ENCODE measurements at places on chromosomes 7 and 10.

DNA sequence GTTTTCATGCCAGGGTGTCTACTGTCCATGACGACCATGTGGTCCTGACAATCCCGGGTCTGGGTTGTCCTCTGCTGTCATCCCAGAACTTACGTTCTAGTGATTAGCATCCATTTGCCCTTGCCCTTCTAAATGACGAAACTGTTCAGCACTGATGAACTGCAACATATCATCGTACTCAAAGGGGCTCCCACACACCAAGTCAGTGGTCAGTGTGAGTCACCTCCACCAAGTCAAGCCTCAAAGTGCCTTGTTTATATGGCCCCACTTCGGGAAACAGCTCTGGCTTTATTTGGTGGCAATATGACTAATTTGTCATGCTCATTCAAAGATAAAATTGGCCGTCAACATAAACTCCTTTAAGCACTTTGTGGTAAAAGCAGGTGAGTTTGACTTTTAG lies 110.7 kb downstream of the FRMD4A start:
- no peak for DNase-seq

- DNase-seq = no peak
Measured at GRCh38 chr10:46517541-46517940, 38.9 kb downstream of the GPRIN2 start.

GRCh38 chr10:2897619-2898508 lies 169.5 kb upstream of the PFKP start:
- no peak for DNase-seq

- DNase-seq = no peak
Measured at GRCh38 chr10:25851548-25851947, 82.5 kb upstream of the MYO3A start.

DNA sequence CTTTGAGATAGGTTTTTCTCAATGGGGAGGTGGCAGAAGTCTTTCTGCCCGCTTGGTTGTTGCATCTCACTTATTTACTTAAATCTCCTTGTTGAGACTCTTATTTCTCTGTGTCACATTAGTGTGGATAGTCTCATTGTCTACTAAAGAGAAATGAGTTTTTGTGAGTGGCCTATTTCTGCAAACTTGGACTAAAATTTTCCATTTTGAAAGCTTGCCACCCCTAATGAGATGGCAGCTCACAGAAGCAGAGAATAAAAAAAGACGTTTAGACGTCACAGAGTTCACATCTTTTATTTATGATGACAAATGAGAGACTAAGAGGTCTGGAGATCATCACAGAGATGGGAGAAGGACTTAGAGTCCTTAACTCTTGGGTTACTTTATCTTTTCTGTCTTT lies 262.7 kb upstream of the PHYHIPL start:
- DNase-seq = no peak

DNA sequence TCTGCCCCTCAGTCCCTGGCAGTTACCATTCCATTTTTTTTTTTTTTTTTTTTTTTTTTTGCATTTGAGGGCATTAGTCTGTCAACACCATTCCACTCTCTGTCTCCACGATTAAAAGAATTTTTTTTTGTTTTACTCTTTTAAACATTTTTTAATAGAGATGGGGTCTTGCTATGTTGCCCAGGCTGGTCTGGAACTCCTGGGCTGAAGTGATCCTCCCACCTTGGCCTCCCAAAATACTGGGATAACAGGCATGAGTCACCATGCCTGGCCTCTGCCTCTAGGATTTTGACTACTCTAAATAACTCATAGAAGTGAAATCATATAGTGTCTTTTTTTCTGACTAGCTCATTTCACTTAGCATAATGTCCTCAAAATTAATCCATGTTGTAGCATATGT lies 16.5 kb upstream of the CLDN3 start:
- no peak for DNase-seq

- no peak for DNase-seq
Measured at GRCh38 chr7:132548489-132549078, 27.7 kb downstream of the PLXNA4 start.

DNA sequence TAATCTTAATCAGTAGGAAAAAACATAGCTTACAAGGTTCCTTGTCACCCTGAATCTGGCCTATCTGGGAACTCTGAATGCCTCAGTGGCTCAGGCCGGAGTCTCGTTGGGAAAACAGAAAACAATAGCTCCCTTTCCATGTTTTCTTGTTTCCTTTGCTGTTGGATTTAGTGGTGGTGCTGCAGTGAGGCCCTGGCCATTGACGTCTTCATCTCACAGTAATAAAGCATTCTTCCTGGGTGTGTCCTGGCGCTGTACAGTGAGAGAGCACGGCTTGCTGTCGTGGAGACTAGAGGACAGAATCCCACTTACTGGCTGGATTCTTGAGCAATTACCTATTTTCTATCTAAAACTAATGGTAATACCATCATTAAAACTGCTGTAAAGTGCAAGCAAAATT lies 1.3 kb upstream of the SPOCK2 start:
- no peak for DNase-seq

DNA sequence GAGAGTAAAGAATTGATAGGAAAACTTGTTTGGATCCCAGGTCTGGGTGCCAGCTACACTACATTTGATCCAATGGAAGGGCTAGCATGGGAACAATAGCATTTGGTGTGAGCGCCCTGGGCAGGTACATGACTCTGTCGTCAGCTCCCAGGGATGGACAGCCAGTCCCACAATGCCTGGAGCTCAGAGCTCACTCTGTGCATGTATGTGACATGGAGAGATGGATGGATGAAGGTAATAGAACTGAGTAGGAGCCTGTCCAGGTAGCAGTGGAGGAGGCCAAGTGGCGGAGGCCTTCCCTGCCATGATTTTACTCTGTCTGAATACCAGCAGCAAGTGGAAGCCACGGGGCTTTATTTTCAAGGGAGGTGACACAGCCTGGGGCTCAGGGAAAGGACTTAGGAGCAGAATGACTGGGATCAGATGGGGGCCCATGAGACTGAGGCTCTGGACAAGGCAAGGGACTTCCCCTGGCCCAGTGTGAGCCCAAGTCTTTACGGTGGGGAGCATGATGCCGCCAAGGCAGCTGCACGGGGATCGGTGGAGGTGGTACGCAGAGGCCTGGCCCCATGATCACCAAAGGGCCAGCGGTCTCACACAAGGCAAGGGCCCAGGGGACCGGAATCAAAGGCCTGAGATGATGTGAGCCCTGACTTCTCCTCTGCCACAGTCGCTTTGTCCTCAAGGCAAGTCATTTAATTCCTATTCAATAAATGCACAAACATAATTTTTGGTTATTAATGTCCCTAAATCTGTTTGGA lies 5.9 kb downstream of the PTPRE start:
- DNase-seq = no peak

- DNase-seq = no peak
Measured at GRCh38 chr10:125768219-125768855, 7.3 kb downstream of the MMP21 start.

DNA sequence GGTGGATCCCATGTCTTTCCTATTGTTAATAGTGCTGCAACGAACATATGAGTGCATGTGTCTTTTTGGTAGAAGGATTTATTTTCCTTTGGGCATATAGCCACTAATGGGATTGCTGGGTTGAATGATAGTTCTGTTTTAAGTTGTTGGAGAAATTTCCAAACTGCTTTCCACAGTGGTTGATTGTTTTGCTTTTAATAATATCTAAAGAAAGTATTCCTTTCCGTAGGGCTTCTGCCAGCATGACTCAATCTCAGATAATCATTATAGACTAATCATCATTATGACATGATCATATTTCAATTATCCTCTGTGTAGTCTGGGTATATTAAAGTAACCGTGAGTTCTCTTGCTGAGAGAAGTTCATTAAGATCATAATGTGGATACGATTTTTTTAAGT lies 110.2 kb upstream of the KMT2E start:
- no peak for DNase-seq

GRCh38 chr7:220151-220841 lies 27.9 kb downstream of the FAM20C start:
- DNase-seq = no peak

- DNase-seq = no peak
Measured at GRCh38 chr7:46468753-46469356, 547.8 kb upstream of the IGFBP3 start.

- no peak for DNase-seq
Measured at GRCh38 chr7:24911213-24911603, 68.8 kb downstream of the OSBPL3 start.

GRCh38 chr7:55036950-55037736 lies 18.3 kb downstream of the EGFR start:
- DNase-seq = no peak

- DNase-seq = no peak
Measured at GRCh38 chr10:116699471-116700150, 42.8 kb downstream of the HSPA12A start.

DNA sequence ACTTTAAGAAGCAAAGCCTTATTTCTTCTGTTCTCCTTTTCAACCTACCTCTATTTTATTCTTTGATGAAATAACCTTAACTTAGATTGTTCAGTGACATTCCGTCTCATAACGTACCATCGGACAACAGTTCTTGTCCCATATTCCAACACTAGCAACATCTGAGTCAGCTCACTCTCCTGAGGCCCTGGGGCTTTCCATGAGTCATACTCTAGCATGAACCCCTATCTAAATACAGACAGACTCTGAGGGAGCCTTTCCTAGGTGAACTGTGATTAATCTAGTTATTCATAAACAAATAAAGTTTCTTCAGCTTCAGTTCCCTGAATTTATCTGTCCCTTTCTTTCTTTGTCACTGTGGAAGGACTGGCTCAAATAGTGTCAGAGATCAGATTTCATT lies 168.7 kb upstream of the LYZL1 start:
- DNase-seq = no peak

GRCh38 chr10:132075909-132076577 lies 10.3 kb downstream of the JAKMIP3 start:
- no peak for DNase-seq

- DNase-seq = no peak
Measured at GRCh38 chr10:19815036-19815730, 1.0 kb upstream of the PLXDC2 start.

DNA sequence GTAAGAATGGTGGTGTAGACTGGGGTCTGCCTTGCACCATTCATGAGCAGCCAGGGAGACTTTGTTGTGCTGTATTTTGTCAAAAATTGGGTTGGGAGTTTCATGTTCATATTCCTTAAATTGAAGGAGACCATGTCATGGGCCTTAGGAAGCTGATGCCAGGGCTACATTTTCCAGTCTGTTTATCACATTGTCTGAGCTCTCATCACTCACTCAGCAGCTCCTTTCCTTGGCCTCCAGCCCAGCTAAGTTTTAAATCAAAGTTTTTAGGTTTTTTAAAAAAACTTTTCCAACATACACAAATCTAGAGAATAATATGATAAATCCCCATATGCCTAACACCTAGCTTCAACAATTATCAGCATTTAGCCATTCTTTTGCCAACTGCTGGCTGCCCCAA lies 12.6 kb upstream of the FAM13C start:
- DNase-seq = no peak

DNA sequence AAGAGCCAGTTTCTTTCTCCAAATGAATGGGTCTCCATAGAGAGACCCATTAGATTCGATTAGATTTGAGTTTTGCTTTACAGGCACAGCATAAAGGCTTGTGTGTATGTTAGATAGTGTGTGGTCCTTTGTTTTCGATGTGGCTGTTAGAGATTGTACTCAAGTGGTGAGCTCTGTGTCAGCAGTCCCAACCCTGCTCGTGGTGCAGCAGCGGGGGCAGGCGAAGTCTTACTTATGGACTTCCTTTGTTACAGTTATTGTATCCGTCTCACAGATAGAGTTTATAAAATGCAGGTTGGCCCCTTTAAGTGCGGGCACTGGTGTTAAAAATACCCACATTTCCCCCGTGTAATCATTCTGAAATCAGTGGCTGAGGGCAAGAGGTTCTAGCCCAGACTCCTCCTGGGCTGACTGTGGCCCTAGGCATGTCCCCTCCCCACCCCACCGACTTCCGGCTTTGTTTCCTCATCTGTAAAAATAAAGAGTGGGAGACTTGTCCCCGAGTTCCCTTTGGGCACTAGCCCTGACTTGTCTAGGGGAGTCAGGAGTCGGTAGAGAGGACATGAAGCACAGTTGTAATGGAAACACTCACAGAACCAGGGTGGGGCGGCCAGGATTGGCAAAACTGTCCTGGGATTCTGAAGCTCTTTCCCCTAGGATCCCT lies 28.6 kb downstream of the MTURN start:
- no peak for DNase-seq

All from esophagus squamous epithelium (tissue), 5 donors.